ENCODE measurements at places on chromosomes 12 and 14.

GRCh38 chr14:61891170-61891569 lies 128.9 kb downstream of the SNAPC1 start:
- no peak for DNase-seq

DNA sequence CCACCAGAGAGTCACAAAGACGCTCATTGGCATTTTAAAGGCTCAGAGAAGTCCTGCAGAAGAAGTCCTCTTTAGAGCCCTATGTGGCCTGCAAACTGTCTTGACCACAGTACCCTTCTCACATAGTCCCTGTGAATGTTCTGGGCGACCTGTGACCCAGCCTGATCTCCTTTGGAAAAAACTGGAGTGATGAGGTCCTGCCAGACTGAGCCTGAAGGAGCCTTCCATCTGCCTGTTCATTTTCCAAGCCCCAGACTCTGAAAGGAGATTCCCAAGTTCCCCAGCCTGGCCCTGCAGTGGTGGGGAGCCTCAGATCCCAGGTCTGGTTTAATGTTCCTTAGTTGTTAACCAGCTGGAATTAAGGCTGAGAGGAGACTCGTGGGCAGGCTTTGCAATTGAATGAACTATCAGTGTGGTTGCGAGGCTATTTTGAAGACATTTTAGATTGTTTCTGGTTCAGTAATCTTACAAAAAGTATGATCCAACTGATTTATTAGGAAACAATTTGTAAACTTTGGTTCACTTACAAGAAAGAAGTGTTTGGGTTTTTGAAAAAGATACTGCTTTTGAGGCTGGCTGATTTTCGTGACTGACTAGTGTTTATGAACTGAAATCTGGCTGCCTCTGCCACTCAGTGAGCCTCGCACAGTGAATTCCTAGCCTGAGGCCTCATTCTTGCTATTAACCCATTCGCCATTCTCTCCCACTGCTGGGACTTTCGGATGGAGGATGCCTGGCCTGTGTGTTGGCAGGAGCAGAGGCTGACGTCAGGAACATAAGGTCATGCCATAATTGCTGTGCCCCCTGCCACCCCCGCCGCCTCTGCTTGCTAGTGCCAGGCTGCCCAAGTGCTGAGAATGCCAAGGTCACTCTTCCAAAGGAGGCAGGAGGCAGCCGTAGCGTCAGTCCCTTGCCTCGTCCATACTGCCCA lies 249.0 kb downstream of the CACNA1C start:
- DNase-seq = no peak

DNA sequence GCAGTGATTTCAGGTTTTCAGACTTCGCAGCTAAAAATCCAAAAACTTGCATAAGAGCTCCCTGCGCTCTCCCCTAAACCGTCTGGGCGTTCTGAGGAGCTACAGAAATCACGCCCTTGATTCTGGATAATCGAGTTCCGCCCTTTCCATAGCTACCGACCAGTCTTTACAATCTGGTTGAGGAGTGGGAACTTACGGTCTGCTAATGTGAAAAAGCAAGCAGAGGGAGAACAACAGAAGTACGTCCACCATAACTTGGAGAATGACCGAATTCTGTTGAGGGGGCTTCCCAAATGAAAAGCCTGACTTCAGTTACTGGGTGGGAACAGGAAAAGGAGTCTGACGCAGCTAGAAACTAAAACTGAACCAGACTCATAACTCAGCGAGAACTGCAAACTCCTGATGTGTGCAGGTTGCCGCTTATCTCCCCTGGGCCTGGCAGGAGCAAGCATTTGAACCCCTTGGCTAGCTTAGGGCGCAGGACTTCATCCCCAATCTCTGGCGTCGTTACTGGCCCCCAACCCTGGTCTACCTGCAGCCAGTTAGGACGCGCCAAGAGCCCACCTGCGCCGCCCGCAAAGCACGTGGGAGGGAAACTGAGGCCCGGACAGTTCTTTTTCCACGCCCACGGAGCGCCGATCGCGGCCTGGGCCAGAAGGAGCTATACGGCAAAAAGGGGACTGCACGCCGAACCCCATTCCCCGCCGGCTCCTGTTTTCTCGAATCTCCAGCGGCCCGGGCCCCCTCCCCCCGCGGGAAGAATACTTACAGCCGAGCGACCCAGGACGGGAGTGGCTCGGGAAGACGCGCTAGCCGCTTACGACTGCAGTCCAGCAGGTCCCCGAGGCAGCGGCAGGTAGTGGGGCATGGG lies 838 bp downstream of the LRIG3 start:
- DNase-seq = no peak

GRCh38 chr14:90903101-90903500 lies 86.9 kb upstream of the TTC7B start:
- peak; percentile 47 for DNase-seq

- DNase-seq = no peak
Observed at GRCh38 chr12:119758722-119759121, 90.8 kb downstream of the PRKAB1 start.

DNA sequence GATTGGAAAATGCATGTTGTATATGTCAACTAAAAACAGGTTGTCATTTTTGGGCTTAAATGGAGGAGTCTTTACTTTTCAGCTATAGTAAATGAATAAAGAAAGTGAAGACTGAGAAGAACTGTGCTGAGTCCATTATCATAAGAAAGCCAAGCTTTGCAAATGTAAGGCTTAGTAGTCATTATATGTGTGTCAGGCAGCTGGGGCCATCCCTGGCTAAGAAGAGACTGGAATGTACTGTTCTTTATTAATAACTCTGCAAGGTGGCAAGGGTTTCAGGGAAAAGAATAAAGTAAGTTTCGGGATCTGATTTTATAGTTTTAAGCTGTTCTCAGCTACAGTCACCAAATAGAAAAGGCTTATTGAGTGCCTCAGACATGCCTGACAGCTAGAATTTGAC lies 48.7 kb downstream of the SRGAP1 start:
- no peak for DNase-seq

DNA sequence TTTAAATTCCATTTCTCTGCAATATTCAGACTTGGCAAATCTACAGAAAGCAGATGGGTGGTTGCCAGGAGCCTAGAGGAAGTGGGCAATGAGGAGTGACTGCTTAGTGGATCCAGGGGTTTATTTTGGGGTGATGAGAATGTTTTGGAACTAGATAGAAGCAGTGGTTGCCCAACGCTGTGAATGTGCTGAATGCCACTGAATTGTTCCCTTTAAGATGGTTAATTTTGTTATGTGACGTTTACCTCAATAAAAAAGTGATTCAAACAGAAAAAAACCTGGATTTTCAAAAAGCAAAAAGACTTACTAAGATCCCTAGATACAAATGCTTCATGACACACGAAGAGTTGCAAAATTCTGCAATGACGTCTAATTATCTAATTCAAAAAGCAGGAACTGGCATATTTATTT lies 34.2 kb downstream of the DAO start:
- DNase-seq = no peak

DNA sequence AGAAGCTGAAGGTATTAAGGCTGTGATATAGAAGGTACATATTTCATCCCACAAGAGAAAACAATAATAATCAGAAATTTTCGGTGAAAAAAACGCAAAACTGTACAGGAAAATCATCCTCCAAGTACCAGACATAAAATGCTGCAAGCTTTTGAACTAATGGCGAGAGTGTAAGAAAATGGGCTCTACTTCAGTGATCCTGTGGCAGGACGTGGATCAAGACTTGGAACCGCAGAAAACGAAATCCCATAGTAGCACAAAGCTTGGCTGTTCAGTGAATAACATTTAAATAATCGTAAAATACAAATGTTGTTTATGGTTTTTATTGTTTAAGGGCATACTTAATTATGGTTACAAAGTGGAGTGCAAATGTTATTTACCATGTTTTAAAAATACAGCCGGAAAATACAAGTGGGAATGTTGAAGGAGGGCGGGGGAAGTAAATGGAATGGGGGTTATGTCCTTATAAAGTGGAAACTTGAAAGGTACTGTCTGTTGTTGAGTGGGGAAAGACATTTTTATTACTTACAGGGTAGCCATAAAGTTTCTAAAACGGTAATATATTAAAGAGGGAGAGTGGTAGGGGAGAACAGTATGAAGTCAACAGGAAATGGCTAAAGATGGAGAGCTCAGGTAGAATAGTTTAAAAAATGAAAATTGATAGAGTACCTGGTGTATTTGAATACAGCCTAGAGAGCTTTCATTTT lies 1.1 kb downstream of the SMIM10L1 start:
- DNase-seq = no peak

GRCh38 chr12:95614390-95614982 lies 63.2 kb upstream of the USP44 start:
- DNase-seq = no peak

DNA sequence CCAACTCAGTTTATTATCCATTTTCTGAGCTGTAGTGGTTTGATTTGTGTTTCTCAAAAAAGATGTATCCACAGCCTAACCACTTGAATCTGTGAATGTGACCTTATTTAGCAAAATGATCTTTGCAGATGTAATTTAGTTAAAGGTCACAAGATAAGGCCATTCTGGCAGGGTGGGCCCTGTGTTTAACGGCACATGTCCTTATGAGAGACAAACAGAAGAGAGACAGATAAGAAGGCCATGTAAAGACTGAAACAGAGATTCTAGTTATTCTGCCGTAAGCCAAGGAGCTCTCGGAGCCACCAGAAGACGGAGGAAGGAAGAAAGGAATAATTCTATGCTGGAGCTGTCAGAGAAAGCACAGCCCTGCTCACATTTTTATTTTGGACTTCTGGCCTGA lies 374.2 kb downstream of the PRKD1 start:
- DNase-seq = no peak

DNA sequence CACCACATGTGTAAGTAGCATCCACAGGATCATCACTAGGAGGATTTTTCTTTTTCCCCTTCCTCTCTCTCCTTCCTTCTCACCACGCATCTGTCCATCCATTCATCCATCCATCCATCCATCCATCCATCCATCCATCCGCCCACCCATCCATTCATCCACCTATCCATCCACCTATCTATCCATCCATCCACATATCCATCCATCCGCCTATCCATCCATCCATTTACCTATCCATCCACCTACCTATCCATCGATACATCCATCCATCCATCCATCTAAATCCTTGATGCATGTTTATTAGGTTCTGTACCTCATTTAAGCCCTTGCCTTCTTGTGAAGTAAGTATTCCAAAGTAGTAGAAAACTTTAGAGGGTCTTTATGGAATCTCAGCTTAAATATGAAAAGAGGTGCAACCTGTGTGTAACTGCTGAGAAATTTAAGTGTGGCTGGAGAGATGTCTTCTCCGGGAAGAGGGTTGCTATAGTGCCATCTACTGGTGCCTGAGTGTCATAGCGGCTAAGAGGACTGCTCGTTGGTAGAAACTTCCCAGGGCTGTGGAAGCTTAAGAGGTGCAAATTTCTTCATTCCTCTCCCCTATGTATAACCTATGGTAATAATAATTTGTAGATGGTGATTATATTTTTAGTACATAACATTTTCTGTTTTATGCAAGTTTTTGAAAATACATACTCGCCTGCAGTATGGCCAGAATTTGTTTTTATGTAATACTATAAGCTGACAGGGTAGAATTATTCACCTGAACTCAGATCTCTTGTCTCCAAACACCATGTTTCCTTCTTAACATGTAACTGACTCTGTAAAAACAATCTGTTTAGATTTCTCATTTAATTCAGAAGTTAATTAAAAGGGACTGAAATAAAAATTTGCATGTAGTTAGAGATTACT lies 46.0 kb downstream of the MYO1H start:
- no peak for DNase-seq

- no peak for DNase-seq
Observed at GRCh38 chr12:12731178-12731577, 14.0 kb downstream of the CDKN1B start.
